ENCODE measurements at places on chromosomes 6 and 20.
A peak's percentile ranks its signal among the peaks of the same experiment; 100 is the strongest.

- DNase-seq: no peak
Observed at GRCh38 chr6:157861814-157862213, 38.8 kb downstream of the SNX9 start.

GRCh38 chr20:23335521-23335920 is 15.1 kb upstream of the NXT1 start:
- no peak for DNase-seq

- no peak for DNase-seq
Observed at GRCh38 chr20:34301587-34302311, 1.4 kb downstream of the AHCY start.

DNA sequence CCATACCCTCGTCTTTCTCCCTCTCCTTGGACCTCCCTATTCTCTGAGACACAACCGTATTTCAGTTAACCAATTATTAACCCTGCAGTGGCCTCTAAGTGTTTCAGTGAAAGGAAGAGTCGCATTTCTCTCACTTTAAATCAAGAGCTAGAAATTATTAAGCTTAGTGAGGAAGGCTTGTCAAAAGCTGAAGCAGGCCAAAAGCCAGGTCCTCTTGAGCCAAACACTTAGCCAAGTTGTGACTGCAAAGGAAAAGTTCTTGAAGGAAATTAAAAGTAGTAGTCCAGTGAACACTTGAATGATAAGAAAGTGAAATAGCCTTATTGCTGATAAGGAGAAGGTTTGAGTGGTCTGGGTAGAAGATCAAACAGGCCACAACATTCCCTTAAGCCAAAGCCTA is 58.3 kb downstream of the SNX9 start:
- no peak for DNase-seq

- DNase-seq: peak; percentile 59
Observed at GRCh38 chr20:35539756-35540212, 2.1 kb upstream of the ERGIC3 start.

- no peak for DNase-seq
Observed at GRCh38 chr6:84332139-84333034, 104.9 kb upstream of the CEP162 start.

- no peak for DNase-seq
Observed at GRCh38 chr20:56765172-56766073, 136.3 kb downstream of the TFAP2C start.

All from colonic mucosa (tissue), 4 donors.